AG08395 (cell line): ENCODE measurements at places on chromosomes 3 and 15.

GRCh38 chr15:75008629-75009326, 13.4 kb downstream of the SCAMP5 start:
- no peak for DNase-seq

- peak; percentile 90 for DNase-seq
These were observed 51.9 kb upstream of the MUC13 start for GRCh38 chr3:124986192-124987143.

DNA sequence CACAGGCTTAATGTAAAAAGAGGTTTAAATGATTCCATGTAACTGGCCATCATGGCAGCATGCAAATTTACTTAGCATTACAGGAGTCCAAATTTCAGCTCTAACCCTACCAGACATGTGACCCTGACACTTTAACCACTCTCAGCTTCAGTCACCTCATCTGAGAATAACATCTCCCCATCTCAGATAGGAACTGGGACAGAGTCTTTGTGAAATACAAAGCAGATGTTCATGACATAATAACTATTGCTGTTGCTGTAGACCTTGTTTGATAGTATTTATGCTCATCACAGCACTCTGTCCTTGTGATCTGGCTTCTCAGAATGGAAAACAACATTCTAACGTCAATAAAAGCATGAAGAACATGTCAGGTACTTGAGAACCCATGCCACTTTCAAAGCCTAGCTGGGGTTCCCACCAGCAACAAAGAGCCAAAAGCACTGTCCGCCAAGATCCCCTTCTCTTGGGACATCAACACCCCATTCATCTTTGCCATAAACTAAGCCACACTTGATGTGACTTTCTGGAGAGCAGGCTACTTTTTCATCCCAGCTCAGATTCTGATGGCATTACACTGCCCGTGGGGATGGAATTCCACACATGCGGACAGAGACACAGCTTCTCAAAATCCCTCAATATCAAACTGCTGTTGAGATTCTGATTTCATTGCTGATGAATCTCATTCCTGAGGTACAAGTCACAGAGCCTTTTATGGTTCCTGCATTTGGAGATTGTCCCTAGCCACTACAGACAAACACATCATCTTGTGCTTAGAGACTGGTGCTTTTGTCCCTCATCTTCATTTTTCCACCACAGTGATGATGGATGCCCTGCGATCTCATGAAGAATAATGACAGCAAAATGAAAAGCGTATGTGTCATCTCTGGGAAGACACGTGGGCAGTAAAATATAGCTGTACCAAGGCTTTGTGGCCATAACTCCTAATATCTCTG, 202.7 kb downstream of the TNIK start:
- peak; percentile 76 for DNase-seq

DNA sequence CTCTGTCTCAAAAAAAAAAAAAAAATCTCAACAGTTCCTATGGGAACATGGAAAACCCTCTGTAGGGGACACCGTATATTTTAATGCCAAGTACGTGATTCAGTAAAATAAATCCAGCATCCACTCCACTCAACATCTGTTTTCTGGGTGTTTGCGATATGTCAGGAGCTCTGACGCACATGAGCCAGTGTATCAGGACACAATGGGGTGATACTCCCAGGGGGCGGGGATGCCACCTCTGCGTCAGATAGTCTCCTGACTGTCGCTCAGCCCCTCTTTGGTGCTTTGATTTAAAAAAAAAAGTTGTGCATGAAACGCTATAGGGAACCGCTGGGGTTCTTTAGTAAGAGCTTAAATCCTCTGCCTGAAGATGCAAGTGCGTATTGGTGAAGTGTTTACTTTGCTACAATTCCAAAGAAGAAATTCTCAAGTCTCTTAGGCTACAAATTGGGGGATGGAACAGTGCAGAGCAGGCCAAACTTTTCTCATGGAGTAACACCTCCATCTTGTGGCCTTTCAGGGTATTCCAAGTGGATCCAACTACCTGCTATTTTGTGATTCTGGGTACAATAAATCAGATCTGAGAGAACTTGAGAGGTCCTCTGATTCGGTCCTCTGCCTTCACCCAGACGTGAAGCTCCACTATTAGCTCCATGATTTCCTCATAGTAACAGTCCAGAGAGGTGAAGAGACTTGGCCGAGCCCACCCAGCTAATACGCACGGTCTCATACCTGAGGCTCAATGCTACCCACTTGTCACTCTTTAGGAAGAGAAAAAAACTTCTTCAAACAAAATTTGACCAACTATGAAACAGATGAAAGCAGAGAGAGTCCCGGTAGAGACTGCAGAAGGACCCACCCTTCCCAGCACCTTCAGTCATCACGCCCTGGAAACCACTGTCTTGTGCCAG, 9.3 kb upstream of the NR2E3 start:
- peak; percentile 77 for DNase-seq

- DNase-seq = no peak
These were observed 77.1 kb upstream of the GSK3B start for GRCh38 chr3:120171134-120171873.

DNA sequence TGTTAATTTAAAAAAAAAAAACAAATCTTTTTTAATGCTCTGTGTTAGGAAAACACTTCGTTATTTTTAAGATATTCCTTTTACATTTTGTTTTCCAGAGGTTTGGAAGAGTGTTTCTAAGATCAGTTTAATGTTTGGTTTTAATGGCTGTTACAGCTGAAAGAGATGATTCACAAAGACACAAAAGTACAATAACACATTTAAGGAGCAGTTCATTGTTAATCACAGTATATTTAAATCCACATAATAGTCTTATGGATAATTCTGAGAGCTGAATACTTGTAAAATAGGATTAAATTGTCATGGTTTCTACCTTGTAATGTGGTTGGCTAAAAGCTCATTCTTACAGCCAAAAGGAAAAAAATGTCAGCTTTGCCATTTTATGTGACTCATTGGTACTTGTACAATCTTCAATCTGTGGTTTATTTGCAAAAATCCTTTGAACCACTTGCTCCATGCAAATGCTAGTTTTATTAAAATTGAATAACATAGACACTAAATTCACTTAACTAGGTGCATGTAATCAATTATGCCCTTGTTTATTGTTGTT, 426.4 kb downstream of the NLGN1 start:
- DNase-seq = peak; percentile 14

DNA sequence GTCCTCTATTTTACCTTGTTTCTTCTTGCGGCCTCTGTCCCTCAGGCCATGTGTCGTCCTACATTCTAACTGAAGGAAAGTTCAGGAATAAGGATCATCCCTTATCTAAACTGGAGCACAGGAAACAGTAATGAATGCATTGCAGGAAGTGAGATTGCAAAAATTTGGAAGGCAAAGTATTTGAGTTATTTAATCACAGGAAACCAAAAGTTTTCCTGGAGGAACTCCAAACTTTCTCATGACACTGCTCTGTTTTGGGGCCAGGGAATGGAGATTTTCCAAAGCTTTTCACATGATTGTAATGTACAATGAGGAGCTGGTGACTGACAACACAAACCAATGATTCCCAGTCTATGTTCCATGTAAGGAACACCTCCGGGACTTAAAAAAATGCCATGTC, 57.8 kb upstream of the PLSCR4 start:
- DNase-seq = peak; percentile 62

- no peak for DNase-seq
These were observed 19.3 kb downstream of the LMCD1 start for GRCh38 chr3:8520816-8521403.

DNA sequence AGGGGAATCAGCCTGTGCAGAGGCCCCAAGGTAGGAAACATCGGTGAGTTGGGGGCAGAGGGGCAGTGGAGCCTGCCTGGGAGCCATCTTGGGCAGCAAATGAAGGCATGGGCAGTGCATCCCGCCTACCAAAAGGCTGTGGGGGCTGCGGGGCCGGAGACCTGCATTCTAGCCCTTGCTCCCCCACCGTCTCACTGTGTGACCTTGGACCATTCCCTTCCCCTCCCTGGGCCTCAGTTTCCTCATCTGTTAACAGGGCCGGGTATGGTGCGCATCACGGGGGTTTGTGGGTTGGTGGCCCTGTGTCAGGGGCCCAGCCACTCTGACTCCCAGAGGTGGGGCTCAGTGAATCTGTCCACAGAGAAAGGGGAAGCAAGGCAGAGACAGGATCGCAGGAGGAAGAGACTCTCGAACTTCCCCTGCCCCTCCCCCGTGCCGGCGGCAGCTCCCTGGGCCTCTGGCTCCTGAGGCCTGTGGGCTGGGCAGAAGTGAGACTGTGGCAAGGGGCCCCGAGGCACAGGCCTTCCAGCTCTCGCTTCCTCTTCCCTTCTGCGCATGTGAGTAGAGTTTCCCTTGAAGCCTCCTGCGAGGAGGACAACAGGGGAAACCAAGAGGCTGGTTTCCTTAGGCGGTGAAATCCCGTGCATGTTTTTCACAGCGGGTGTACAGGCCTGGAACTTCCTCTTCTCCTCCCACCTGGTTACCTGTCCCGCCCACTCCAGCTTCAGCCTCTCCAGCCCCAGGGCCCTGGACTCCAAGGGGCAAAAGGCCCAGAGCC, 42.9 kb downstream of the IDH2 start:
- no peak for DNase-seq

DNA sequence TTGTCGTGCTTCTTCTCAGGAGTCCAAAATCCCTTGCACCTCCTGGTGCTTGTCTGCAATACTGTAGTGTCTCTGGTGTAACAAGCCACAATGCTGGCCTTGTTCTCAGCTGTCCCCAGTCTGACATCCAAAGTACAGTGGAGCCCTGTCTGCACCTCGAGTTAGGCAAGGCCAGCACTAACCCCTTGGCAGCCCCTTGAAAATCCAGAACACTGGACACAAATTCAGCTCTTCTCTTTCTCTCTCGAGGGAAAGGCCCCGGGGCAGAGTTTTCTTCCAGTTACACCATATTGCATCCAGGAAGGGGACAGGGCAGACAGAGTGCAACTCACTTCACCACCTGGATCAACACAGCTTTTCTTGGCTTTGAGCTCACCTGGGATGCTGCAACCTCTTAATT, 91.3 kb upstream of the ATP10A start:
- DNase-seq = no peak
